ENCODE measurements at places on chromosomes 1 and 21.
A peak's percentile ranks its signal among the peaks of the same experiment; 100 is the strongest.

DNA sequence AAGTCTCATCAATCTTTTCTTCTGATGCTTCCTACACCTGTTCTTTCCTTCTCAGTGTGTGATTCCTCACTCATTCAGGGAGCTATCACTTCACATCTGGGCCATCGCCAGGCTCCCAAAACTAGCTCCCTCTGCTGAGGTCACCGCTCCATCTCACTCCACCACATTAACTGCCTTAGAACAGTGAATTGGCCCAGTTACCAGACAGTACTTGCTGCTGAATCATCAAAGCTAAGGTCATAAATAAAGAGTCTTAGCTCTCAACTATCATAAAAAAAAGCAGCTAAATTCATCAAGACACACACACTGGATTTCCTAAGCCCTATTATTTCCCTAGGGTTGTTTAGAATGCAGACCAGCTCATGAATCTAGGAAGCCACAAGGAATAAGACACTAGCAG lies 18.8 kb upstream of the SRM start:
- DNase-seq = no peak

GRCh38 chr1:110283677-110284076 lies 55.5 kb upstream of the RBM15 start:
- no peak for DNase-seq

DNA sequence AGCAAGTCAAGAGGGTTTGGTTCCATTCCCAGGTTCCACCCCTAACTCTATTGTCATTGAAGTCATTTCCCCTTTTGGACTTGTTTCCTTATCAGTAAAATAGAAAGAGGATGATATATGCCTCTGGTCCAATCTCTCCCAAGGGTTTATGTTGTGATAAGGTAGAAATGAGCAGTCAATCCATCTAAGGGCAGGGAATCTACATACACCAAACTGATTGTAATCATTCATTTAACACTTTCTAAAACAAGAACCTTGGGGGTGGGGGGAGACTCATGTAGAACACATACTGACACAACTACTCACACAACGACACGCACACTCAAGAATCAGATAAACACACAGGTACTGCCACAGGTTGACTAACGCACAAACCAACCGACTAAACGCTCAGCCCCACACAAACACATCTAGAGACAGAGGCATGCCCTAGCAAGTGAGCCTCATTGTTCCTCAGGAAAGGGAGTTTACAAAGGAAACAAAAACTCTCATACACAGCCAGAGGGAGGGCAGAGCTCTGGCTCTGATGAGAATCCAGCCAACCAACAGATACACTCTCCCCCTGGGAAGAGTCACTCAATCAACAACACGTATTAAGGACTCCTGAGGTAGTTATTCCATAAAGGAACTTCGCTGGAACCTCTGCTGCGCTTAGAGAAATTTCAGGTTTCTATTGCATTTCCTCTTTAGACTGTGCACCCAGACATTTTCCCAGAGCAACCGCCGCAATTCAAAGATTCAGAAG lies 1.0 kb downstream of the F11R start:
- DNase-seq = no peak

DNA sequence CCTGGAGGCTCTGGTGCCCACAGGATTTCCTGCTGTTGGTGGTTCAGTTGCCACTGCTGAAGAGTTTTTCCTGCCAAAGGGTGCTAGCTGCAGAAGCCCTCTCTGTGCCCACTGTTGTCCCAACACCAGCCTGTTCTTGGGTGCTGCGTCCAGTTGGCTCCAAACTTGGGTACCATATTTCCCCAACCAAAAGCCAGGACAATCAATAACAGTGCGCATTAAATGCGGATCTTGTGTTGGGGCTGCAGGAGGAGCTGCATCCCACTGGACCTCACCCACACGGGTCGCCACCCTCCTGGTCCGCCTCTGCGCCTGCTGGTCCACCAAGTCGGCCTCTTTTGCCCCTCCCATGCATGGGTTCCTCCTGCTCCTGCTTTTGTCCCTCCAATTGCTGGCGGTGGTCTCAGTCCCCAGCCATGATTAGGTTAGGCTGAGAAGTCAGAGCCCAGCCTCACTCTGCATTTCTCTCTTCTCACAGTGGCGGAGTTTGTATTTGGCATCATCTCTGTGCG lies 9.8 kb downstream of the ABCG1 start:
- no peak for DNase-seq

DNA sequence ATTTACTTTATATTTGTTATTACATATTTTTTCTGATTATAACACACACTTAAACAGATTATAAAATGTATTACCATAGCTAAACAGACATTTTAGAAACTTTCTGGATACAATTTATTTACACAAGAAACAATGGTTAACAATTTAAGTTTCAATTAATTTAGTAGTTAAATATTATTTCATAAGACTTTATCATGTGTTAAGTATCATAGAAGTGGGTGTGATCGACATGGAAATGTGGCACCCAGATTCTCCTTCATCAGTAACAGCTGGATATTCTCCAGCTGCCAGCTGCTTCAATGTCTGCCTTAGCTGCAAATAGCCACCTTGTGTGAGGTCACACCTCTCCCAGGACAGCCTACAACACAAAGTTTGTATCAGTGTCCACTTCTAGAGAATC lies 97.8 kb downstream of the KCNT2 start:
- DNase-seq = no peak

- no peak for DNase-seq
Observed at GRCh38 chr1:184315254-184315653, 71.6 kb upstream of the C1orf21 start.

DNA sequence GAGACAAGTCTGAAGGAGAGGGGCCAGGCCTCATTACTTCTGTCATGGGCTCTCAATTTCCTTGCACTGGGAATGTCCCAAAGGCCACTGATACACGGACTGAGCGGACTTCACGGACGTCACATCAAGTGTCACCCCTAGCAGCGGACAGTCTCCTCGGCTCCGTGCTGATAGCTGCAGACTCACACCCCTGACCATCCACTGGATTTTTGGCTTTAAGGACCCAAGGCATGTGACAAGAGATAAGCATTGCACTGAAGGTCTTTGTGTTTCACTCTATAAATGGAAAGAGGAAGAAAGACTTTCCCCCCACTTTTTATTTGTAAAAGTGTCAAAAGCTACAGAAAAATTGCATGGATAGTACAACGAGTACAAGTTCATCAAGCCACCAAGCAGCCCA lies 200.4 kb upstream of the FGGY start:
- no peak for DNase-seq

- DNase-seq = no peak
Observed at GRCh38 chr1:210697185-210697584, 368.5 kb downstream of the HHAT start.

DNA sequence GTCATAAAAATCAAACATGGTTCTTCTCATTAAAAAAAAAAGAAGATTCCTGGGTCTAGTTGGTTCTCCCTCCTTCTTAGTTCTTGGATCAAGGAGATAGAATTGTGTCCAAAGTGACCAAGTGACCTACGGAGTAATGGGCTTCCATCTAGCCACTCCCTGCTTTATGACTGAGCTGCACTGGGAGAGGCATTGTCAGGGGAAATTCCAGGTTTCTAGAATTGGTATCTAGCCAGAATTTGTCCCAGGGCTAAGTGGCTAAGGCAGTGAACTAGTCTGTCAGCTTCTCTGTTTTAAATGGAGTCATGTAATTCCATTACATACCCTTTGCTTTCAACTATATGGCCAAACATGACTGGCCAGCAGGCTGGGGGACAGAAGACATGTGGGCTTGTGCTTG lies 40.1 kb upstream of the ERG start:
- DNase-seq = no peak

GRCh38 chr1:76268341-76268740 lies 193.8 kb downstream of the ST6GALNAC3 start:
- no peak for DNase-seq

DNA sequence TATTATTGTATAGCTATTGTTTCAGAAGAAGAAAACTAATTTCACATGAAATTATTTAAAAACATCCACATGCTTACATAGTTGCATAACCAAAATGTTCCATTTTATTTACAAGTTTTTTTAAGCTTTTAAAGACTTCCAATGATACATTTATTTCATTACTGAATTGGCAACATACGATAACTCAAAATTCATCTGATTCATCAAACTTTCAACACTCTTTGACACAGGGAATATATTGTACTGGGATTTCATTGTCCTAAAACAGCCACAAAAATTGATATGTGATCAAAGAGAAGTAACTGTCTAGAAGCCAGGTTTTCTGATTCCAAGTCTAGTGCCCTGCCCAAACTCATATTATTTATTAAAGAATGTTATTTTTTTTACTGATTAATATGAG lies 131.4 kb upstream of the USP24 start:
- no peak for DNase-seq

DNA sequence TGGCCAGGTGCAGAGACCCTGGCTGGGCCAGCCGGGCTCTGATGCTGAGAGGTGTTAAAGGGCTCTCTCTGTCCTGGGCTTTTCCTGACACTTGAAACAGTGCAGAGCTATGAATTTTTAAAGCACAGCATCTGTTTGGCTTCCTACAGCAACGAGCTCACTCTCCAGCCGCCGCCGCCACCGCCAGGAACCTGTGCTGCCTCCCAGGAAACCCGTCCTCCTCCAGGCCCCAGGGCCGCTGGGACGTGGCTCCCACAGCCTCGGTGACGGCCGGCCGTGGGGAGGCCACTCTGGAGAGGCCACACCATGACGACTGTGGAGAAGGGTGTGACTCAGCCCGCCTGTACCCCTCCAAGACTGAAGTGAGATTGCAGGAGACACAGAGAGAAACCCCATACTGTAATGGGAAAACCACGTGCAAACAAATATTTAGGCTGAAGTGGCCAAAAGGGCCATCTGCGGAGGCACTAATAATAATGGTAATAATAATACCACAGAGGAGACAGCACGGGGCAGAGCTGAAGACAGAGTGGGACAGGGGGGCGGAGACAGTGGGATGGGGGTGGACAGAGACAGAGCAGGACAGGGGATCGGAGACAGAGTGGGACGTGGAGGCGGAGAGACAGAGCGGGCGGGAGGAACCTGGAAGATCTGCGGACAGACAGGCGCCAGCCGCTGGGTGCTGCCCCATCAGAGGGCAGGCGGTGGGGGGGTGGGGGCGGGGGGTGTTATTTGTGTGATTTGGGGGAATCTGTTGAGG lies 139.2 kb downstream of the CASZ1 start:
- no peak for DNase-seq

DNA sequence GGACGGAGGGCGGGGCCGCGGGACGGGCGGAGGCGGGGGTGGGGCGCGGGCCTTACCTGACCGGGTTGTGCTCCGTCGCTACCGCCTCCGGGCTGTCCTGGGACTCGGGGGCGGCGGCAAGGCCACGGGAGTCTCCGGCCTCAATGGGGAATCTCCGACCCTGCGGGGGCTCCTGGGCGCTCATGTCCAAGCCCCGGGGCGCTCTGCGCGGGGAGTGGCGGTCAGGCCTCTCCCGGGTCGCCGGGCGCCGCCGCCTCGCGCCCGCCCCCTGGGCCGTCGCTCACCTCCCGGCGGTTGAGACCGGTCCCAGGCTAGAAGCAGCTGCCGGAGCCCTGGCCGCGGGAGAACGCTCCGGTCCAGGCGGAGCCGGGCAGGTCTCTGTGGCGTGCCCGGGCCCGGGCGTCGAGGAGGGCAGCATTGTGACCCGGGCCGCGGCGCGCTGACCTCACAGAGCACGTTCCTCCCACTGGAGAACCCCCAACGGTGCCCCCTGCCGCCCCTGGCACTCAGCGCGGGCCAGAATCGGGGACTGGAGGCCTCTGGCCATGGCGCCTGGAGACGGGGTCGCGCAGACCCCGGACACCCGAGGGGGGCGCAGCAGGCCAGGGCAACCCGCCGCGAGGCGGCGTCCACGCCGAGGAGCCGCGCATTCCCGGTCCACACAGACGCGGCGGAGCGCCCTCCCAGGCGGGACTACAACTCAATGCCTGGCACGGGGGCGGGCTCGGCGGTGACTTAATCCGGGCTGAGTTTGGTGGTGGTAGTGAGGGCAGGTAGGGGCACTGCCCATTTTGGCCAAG lies 411 bp downstream of the FAM229A start:
- DNase-seq = no peak

DNA sequence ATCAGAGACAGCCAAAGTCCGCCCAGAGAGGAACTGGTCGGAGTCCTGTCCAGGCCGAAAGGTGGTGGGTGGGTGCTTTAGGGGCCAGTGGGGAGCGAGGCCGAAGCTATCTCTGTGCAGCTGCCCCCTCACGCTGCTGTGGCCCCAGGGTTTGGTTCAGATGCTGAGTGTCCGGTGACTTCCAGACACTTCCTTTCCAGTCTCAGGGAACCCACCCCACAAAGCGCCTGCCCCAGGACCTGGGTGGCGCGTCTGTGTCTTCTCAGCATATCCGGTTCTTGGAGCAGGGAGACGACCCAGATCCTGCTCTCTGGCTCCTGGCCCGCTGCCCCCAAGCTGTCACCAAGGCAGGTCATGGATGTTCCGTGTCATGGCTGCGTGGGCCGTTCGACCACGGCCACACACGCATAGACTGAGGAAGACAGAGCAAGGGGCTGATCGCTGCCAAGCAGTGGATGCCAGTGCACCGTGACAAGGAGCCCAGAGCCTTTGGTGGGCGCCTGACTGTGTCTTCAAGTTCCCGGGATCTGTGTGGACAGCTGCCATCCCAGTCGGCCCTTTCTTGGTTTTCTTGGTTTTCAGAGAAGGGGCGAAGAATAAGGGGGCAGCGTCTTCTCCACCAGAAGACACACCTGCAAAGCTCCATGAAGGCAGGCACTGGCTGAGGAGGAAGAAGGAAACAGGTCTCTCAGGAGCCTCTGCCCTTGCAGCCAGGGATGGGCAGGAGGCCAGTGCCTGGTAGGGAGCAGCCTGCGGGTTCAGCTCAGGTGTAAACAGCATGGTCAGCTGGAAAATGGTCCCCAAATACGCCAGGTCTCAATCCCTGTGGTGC lies 22.9 kb upstream of the COL18A1 start:
- DNase-seq = no peak

GRCh38 chr1:53636621-53637171 lies 102.3 kb downstream of the GLIS1 start:
- no peak for DNase-seq

- no peak for DNase-seq
Observed at GRCh38 chr1:23646541-23646940, 45.1 kb upstream of the RPL11 start.

GRCh38 chr1:7249516-7249915 lies 464.3 kb downstream of the CAMTA1 start:
- no peak for DNase-seq

GRCh38 chr1:147851149-147851548 lies 51.4 kb upstream of the GJA8 start:
- DNase-seq = no peak

DNA sequence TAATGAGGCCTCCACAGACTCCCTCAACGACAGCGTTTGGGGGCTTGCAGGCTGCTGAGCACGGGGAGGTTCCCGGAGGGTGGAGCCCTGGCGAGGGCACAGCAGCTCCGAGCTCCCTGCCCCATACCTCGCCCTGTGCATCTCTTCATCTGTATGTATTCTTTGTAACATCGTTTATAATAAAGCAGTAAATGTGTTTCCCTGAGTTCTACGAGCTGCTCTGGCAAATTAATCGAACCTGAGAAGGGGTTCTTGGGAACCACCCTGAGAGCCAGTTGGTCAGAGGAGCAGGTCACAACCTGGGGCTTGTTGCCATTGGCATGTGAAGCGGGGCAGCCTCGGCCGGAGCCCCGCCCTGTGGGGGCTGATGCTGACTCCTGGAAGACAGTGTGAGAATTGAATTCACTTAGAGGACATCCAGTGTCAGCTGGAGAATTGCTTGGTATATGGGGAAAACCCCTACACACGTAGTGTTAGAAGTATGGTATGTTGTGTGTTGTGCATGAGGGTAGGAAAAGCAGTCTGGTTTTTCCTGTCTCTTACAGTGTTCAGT lies 11.5 kb downstream of the SLC37A1 start:
- peak; percentile 45 for DNase-seq

Data from NCI-H2081 (cell line).